Stimulated activated CD4-positive, alpha-beta T cell treated with anti-CD3 and anti-CD28 coated beads, Interleukin-4, amount 100 ng/mL, for 4 hours (primary cell): ENCODE measurements at places on chromosomes 2 and 18.

GRCh38 chr2:121875585-121876185, 120.2 kb downstream of the TSN start:
- no peak for DNase-seq

- DNase-seq = no peak
Observed at GRCh38 chr2:8289111-8289510, 392.7 kb upstream of the ID2 start.

DNA sequence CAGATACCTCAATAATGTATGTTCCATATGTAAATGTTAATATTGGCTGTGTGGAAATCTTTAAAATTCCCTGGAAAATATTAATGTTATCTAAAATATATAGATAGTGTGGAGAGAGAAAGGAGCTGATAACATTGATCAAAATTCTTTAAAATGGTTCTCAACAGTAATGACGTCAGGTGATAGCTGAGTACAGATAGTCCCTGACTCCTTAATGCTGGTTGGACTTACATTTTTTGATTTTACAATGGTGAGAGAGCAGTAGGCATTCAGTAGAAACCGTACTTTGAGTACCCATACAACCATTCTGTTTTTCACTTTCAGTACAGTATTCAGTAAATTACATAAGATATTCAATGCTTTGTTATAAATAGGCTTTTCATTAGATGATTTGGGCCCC, 146.6 kb downstream of the GALNT3 start:
- DNase-seq = no peak

GRCh38 chr2:206464597-206464996, 21.3 kb downstream of the ADAM23 start:
- no peak for DNase-seq

DNA sequence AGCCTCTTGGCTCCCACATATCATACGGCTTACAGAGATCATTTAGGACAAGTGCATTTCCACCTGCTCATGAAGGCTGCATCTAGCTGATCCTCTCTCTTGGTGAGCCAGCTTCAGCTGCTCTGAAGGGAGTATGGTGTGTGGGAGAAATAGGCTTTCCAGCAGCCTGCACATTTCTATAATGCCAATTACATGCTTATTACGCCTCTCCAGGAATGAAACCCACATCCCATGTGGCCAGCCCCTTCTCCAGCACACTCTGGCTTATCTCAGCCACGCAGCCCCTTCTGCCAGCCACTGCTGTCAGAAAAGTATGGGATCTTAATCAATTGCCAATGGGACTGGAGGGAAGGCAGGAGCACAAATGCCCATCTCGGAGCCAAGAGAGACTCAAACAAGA, 117.5 kb downstream of the GALNT14 start:
- no peak for DNase-seq

GRCh38 chr18:41753826-41754225, 201.2 kb upstream of the PIK3C3 start:
- DNase-seq = no peak

- no peak for DNase-seq
Observed at GRCh38 chr2:109486711-109487535, 126.8 kb downstream of the SEPTIN10 start.

DNA sequence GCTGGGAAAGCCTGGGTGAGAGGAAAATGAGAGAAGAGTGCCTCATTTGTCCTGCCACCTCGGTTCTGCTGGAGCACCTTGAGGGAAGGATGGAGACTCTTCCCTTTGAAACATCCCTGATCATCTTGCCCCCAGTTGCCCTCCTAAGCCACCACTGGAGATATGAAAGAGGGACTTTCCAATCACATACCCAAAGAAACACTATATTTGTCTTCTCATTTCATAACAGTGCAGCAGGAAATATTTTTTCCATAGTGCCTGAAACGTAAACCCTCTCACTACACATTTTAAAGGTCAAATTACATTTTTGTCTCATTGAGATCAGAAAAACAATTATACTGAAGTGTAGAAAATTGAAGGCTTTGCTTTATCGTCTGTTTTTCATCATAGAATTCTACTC, 63.3 kb downstream of the KCTD18 start:
- DNase-seq = no peak

- no peak for DNase-seq
Observed at GRCh38 chr2:43444989-43445645, 150.7 kb downstream of the THADA start.

DNA sequence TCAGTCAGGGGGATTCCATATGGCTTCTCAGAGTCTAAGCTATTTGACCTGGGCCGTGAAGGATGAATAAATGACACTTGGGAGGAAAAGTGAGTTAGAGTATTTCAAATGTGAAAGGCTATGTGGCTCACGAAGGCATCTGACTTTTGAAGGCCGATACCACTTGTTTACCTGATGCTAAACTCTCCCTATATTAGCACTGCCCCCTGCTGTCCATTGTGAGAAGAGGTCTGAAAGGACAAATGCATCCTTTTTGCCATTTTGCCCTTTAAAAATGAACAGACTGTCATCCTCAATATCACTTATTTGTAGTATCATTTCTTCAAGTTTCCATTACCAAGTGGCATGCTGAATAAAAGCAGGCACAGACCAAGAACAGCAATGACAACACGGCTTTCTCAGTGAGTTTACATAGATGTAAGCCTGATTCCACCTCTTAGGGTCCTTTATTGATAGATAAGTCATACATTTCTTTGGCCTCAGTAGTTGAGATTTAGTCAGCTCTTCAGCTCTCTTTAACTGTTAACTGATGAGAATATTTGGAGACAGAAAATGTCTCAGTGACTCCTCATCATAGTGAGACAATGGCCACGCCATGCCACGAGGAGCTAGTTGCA, 40.1 kb downstream of the DOCK10 start:
- peak; percentile 31 for DNase-seq

- DNase-seq = no peak
Observed at GRCh38 chr2:18440777-18441176, 119.7 kb downstream of the RDH14 start.

- no peak for DNase-seq
Observed at GRCh38 chr2:4898706-4899105, 793.5 kb upstream of the SOX11 start.

DNA sequence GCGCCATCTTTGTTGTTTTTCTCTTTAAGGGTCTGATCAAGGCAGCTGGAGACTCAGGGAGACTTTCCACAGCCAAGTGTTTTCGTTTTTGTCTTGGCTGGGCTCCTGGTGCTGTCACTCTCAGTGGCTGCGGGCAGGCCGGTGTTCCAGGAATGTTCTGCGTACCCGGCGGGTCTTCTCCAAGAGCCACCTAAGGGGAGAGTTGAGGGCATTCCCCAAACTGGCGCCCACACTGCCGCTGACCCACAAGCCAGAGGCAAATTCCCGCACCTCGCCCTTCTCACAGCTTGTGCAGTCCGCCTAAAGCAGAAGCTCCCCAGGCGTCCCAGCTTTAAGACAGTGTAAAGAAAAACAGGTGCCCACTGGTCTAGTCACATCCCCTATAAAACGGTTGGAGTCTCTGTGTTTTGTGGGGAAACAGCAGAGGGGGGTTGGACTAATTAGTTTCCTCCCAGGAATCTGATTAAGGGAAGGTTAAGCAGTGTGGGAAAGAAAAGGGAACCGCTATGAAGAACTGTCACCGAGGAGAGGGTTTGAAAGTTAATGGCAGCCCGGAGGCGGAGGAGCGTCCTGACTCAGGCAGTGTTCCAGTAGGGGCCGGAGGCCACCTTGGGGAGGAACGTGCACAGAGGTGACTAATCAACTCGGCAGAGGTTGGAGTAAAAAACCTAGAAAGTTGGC, 224.5 kb downstream of the SLC4A3 start:
- no peak for DNase-seq

- DNase-seq = no peak
Observed at GRCh38 chr2:132668987-132669907, 758 bp downstream of the LYPD1 start.

GRCh38 chr2:190250421-190250820, 69.2 kb downstream of the HIBCH start:
- no peak for DNase-seq

GRCh38 chr18:42588786-42589185, 526.7 kb downstream of the RIT2 start:
- DNase-seq = no peak

DNA sequence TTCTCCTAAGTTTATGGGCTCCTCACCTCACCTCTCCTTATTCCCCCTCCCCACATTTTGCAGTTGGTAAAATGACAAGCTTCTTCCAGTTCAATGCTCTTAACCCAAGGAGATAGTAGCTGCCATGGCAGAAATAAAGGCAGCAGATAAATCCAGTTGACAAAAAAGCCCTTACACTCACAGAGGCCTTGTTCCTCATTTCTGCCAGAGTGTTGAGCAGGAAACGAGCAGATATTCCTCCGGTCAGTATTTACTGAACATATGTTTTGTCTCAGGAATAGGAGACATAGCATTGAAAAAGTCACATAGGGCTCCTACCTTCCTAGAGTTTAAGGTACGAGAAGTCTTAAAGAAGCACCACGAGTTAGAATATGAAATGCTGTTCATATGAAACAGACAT, 493.7 kb upstream of the TNP1 start:
- DNase-seq = no peak

DNA sequence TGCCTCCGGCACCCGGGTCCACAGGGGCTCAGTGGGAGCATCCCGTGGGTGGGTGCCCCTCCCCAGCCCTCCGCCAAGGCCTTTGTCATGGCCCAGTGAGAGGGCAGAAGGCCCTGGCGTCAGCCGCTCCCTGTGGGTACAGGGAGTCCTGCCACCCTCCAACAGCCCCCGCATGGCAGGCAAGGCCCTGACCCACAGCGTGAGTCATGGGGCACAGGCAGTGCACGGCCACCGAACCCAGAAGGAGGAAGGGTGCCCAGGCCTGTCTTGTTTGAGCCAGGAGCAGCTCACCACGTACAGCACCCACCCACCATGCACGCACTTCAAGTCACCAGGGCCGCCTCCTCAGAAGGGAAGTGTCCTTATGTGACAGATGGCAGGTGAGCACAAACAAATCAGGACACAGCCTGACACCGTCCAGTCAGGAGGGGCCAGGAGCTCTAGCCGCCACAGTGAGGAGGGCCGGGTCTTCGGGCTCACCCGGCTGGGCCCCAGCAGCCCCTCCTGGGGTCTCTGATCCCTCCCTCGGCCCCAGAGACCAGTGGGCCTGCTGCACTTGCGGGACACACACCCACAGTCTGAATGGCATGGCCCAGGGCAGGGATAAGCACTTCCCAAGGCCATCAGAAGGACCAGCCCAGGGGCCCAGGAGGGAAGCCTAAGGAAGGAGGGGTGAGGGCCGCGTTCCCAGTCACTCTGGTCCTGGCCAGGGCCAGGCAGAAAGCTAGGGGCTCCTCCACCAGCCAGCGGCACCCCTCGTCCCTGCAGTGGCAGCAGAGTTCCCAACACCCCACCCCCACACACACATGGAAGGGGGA, 25.8 kb downstream of the BIN1 start:
- peak; percentile 47 for DNase-seq

- DNase-seq = no peak
Observed at GRCh38 chr18:35514752-35515459, 17.1 kb upstream of the INO80C start.

- no peak for DNase-seq
Observed at GRCh38 chr2:18482666-18483065, 77.8 kb downstream of the RDH14 start.

DNA sequence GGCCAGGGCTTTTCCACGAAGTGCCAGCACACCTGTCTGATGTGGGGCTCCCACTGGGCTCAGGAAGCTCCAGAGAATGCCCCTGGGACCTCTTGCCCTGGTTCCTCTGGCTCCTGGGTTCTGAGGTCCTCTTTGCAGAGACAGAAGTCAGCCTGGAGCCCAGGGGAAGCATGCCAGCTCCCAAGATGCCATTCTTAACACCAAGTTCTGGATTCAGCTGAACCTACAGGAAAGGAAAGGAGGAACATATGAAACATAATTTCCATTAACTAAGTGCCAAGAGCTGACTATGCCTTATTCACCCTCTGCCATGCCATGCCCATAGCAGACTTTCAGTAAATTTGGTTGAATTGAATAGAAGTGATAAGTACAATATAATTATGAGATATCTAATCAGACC, 21.9 kb downstream of the FAM124B start:
- no peak for DNase-seq

DNA sequence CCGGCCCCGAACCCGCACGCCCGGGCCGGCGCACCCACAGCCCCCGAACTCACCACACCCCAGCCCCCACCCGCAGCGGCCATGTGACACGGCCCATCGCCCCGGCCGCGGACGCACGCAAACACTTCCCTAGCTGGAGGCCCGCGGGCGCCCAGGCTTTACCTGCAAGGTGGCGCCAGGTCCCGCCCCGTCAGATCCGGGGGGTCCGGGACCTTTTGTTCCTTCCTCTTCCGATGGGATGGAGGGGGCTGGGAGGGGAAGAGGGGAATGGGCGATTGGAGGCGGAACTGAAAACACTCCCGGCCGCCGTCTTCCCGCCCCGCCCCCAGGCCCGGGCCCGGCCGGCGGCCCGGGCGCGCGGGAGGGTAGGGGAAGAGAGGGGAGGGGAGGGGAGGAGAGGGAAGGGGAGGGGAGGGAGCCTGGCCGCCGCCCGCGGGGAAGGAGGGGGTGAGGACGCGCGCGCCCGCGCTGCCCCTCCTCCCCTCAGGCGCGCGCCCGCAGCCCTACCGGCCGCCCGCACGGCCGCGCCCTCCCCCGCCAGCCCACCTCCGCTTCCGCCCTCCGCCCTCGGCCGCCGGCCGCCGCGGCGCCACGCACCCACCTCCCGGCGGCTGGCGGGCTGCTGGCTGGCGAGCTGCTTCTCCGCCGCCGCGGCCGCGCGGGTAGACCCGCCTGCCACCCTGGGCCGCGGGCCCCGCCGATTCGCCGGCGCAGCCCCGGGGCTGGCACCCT, at the start of gene SMAD2:
Gene SMAD2, minus strand, starts transcription at position 461 of the 732 bp plus-strand sequence. CDS start 33,903 bp downstream, outside the sequence.
- peak; percentile 73 for DNase-seq

- no peak for DNase-seq
Observed at GRCh38 chr2:35000453-35000852, 1355.1 kb upstream of the CRIM1 start.
